ENCODE measurements at places on chromosomes 3 and 15.

GRCh38 chr15:80456517-80457492 is 52.6 kb downstream of the ARNT2 start:
- DNase-seq, result no peak

DNA sequence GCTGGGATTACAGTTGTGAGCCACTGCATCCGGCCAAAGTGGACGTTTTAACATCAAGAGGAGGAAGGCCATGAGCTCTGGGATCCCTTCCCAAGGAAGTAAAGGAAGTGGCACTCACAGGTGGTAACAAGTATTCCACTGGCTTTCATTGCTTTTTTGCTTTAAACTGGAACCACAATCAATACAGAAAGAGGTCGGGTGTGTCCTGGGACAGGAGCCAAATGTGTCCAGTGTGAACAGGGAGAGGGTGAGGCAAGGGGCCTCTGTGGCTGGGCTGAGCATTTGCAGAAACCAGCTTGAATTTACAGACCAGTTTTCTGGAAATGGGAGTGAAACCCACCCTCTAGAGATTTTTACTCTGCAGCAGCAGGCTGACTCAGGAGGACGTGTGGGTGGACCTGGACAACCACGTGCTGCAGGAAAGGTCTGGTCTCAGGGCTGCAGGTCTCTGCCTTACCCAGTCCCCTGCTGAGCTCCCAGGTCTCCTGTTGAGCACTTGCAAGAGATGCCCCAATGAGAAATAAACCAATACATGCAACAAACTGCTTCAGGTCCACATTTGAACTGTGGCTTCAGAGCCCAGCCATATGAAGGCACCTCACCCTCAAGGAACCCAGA is 42.8 kb upstream of the TMEM115 start:
- DNase-seq, result no peak

DNA sequence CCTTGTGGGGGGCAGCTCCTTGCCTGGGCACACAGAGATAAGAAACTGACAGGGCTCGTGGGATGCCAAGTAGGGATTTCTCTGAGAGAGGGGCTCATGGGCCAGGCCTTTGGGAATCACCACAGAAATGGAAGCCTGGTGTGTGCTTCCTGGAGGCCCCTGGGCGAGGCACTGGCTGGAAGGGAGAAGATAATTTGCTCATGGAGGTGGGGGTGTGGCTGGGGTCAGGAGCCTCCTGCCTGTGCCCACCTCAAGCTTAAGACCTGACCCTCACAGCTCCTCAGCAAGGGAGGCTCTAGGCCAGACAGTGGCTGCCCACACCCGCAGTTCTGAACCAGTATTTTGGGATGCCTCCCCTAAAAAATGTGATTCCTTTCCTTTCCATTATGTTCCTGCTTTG is 16.9 kb upstream of the CPNE9 start:
- no peak for DNase-seq

- DNase-seq, result no peak
Observed at GRCh38 chr15:90106522-90107117, 4.4 kb upstream of the IDH2 start.

GRCh38 chr3:154095832-154096421 is 25.3 kb upstream of the ARHGEF26 start:
- no peak for DNase-seq

- no peak for DNase-seq
Observed at GRCh38 chr15:60392601-60392985, 5.2 kb downstream of the ANXA2 start.

GRCh38 chr15:33678602-33679001 is 289.7 kb upstream of the CHRM5 start:
- no peak for DNase-seq

DNA sequence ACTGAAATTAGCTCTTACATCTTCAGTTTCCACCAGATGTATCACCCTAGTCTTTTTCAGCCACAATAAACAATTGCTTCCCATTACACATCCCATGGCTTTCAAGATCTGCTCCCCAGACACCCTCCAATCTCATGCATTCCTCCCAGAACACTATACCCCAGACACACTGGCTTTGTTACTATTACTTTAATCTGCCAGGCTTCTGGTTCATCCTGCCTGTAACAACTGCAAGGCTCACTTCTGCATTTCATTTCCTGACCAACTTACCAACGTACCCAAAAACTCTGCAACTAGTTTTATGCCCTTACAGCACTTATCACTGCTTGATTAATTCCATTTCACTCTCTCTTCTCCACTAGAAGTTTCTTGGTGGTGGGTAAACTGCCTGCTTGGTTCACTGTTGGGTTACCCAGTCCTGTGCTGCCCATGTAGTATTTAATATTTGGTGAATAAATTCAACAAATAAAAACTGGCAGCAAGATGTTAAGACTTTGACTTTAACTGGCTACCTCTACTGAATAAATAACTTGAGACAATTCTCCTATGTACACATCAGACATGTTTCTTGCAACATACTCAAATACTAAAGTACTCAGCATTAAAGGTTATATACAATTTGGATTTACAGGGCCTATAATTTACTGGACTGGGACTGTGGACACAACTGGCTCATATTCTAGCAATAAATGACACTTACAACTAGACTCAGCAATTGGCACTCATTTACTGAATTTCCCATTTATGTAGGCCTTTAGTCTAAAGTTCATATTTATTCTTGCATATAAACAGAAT is 2.7 kb downstream of the RPL22L1 start:
- no peak for DNase-seq

- no peak for DNase-seq
Observed at GRCh38 chr15:57861815-57862586, 155.5 kb downstream of the POLR2M start.

DNA sequence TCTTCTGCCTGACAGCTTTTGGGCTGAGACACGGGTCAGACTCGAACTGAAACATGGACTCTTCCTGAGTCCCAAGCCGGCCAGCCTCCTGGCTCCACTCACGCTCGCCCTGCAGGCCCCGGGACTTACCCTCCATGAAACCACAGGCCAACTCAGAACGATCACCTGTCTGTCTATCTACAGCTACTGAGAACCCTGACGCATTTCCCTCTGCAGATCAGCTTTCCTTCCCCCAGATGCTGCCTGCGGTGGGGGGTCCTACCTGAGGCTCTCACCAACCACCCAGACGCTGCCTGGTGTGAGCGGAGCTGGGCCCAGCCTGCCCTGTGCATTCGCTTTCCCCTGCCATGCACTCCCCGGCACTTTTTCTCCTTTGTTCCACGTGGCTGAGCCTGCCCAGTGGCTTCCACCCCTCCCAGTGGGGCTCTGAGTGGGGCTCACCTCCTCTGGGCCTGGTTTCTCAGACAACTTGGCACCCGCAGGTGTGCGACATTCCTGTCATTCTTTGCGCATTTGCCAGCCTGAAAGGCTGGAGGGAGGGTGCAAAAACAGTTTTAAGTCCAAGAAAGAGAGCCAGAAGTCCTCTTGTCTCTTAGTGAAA is 60.2 kb downstream of the PLXNA1 start:
- no peak for DNase-seq

GRCh38 chr15:95152741-95153140 is 921.4 kb downstream of the MCTP2 start:
- DNase-seq, result no peak

DNA sequence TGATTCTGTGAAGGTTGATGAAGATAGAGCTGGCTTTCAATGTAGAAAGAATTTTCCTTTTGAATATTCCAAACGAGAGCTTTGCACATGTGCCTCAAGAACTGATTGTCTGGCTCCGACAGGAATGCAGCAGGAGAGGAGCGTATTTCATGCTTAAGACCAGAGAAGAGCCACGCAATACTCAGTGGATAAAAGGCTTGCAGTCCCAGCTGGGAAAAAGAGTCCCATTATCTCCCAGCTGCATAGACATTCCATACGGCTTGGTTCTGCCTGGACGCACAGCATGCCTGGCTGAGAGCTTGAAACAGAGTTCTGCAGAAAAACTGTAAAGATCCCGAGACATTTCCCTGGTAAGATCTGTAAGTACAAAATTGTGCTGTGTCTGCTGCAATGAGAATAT is at the start of gene CNTN6:
TSS of gene CNTN6 (plus strand) at position 254 of the 400 bp plus-strand sequence. CDS start 54,985 bp downstream, outside the sequence.
- no peak for DNase-seq

DNA sequence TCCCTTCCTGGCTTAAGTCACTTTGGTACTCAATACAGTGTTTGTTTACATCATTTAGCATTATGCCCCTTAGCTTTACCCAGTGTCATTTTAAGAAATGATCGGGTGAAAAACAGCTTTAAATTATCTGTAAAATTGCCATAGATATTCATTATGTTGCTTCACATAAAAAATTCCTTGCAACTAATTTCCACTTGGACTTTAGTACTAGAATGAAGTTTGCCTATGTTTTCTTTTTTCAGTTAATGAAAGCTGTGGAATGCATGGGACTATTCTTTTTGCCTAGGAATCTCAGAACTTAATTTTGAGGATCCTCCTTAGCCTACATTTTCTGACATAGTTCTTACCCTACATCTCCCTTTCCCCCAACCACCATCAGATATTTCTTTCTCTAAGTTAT is 38.4 kb downstream of the CCNL1 start:
- no peak for DNase-seq

DNA sequence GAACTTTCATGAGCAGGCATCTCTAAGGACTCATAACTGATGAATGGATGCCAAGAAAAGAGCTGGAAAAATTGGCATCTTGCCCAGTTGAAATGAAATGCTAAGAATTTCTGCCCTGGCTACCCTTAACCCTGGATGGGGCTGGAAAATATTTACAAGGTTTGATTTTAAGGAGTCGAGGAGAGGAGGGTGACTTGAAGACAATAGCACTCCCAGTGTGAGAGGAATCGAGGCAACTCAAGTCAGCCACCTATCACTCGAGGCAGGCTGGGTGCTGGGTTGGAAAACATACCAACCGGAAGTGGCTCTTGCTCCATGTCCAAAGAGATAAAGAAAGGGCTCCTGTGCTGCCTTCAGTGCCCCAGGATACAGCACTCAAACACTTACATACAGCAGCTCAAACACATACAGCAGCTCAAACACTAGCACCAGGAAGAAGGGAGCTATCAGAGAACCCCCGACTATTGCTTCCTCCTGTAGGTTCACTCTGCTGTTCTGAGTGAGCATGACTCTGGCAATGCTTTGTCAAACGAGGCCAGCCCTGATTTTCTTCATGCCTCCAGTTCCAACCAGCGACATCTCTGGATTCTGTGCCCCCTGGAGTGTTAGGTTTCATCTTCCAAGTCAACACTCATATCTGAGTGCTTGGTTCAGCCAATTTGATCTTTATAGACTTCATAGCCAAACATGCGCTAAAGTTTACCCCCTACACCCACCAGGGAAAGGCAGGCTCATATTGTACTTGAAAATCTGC is 4.9 kb downstream of the PRICKLE2 start:
- no peak for DNase-seq

DNA sequence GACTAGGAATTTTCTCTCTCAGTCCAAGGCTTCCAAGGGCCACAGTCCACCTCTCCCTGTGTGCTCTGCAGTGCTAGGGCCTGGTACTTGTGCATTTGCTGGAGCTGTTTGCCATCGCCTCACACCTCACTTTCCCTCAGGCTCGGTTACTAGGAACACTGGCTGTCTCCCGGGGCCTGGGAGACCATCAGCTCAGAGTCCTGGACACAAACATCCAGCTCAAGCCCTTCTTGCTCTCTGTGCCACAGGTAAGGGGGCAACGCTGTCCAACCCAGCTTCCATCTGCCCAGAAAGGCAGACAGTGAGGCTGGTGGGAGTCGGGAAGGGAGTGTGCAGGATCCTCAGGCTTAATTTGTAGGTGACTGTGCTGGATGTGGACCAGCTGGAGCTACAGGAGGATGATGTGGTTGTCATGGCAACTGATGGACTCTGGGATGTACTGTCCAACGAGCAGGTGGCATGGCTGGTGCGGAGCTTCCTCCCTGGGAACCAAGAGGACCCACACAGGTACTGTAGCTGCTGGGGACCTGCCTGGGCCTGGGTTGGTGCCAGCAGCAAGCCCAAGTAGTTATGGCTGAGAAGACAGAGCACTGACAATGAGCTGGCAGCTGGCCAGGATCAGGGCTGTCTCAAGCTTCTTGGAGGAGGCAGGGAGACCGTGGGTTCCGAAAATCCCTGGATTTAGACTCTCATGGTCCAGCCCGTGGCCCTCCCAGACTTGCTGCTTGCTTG is 3.4 kb downstream of the PPM1M start:
- DNase-seq, result no peak

GRCh38 chr3:54970895-54971294 is 43.0 kb upstream of the LRTM1 start:
- DNase-seq, result no peak

- DNase-seq, result no peak
Observed at GRCh38 chr3:194606163-194606562, 27.1 kb downstream of the TMEM44 start.

Data from D721Med (cell line).